ENCODE measurements at places on chromosomes 12 and 14.

DNA sequence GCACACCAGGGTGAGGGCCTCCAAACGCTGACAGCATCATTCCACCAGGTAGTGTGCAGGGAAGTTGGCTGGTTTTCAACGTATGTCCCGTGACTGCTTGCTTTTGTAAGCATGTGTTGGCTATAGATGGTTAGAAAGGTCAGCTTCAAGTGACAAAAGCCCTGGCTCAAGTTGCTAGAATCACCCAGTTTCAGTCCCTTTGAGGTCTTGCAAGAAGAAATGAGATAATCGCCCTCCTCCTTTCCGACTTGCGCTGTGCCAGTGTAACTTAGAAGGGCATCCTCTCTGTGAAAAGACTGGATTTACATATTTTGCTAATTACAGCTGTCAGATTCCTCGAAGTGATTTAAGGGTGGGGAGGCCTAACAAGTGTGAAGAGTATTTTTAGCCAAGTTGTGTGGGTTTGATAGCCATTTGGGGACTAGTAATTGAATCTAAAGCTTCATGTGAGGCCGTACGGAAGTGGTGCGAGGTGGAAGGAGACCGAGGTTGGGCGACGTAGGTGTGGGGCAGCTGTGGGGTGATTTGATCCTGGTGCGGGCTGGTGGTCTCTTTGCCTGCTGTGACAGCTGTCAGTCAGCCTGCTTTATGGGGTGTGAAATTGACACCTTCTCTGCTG lies 94.7 kb downstream of the CHST11 start:
- DNase-seq: no peak

DNA sequence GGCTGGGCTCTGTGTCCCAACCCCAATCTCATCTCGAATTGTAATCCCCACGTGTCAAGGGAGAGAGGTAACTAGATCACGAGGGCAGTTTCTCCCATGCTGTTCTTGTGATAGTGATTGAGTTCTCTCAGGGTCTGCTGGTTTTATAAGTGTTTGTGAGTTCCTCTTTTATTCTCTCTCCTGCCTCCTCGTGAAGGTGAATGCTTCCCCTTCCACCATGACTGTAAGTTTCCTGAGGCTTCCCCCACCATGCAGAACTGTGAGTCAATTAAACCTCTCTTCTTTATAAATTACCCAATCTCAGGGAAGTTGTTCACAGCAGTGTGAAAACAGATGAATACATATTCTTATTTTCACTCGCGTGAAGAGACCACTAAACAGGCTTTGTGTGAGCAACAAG lies 148.2 kb downstream of the TMEM30B start:
- no peak for DNase-seq

DNA sequence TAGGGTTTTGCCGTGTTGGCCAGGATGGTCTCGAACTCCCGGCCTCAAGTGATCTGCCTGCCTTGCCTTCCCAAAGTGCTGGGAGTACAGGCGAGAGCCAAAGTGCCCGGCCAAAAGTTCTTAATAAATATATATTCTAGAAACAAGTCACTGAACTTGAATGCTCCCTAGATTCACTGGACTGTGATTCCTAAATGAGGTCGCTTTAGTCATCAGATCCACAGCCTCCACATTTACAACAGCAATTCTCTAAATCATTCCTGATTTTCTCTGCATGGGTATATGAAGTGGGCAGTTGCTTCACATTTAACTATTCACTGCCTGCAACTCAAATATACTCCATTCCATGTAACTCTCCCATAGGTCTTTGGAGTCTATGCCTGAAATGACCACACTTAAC lies 813.0 kb downstream of the GALC start:
- no peak for DNase-seq

DNA sequence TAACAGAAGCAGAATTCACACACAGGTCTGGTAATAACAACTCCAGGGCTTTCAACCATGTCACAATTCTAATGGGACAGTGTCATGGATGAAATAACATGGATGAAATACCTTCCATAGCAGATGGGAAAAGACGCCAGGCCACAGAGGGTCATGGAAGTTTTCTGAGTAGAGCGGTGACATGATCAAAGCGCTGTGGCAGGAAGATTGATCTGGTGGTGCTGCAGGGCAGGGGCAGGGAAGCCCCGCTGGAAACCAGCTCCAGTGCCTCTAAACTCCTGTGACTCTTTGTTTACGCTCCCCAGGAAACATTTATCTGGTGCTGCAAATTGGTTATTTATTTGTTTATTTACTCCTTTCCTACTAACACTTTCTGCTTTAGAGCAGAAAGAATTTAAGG lies 108.3 kb upstream of the HMGA2 start:
- DNase-seq: no peak

DNA sequence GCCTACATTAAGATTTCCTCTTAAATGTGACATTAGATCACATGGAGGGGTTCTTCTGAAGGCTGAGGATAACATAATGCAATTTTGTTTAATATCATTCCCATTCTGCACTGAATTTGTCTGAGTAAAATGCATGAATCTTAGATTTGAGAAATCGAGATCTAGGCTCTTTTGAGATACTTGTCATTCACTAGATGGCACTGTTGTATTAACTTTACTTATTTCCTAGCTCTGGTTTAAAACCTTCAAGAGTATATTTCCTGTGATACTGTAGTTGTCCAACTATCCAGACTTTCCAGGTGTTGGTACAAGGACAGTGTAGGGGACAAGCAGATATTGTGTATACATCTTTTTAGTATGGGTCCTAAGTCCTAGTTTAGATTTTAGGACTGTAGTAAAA lies 91.7 kb upstream of the SEL1L start:
- DNase-seq: no peak

DNA sequence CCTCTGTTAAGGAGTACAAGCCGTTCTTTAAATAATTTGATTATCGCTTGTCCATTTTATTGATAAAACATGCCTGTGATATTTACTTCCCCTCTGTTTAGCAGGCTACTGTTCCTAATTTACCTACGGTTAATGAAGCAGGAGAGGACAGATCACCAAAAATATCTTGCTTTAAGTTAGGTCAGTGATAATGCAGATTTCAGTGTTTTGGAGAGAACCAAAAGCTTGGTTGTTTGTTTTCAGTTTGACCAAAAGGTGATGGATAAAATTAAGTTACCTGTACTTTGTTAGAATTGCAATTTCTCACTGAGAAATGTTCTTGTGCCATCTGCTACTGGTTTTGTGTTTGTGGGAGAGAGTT lies 958 bp downstream of the SPATS2 start:
- DNase-seq: no peak

GRCh38 chr14:100581228-100582145 lies 5.7 kb downstream of the BEGAIN start:
- no peak for DNase-seq

DNA sequence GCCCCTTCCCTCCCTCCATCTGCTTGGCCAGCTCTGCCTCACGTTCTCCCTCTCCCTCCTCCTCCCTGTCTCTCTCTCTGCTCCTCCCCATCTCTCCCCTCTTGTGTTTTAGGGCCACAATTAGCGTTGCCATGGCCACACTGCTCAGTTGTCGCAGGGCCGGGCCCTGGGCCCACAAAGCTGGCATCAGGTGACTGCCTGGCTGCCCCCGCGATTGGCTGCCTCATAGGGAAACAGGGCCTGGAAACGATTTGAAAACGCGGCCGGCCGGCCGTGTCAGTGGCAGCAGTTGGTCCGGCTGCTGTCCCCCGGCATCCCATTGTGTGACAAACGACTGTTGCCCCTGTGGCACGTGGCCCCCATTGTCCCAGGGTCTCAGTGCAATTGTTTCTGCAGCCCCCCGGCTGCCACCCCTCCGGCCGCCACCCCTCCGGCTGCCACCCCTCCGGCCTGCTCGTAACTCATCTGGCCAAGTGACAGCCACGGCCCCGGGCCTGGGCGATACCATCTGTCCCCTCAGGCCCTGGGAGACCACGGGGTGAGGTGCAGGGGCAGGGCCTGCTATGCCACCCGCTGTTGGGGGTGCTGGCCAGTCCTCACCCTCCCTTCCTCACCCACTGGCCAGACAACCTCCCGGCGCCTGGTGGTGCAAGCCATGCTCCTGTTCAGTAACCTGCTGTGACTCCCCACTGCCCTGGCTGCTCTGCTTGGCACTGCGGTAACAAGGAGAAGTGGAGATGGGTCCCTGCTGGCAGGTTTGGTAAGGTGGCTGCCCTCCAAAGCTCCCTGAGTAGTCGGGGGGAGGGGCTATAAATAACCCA lies 17.4 kb downstream of the FOXN4 start:
- no peak for DNase-seq

DNA sequence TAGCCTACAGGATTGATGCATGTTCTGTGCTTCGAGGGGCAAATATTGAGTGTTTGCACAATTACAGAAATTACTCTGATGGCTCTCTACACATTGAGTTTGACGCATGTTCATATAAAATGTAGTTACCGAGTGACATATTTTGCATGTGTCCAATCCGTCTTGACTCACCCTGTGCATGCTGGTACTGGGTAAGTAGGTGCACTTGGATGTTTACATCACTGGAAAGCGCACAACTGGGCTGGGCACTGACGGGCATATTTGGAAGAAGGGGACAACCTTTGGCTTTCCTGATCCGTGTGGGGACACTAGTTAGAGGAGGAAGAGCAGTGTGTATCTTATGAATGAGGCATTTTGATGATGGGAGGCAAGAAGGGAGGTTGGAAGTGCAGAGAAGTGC lies 4.9 kb upstream of the KRT6A start:
- DNase-seq: no peak

DNA sequence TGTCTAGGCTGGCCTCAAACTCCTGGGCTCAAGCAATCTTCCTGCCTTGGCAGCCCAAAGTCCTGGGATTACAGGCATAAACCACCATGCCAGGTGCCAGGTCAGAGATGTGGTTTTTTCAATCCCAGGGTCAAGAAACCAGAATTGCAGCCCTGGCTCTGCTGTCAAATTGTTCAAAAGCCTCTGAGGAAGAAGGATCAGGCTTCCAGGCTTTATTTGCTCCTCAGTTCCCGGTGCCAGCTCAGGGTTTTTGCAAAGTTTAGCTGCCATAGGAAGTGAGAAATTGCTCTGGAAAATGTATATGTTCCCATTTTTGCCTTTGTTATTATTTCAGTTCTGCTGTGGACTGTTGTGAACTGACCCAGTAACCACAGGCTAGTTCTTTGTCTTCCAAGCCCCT lies 28.7 kb downstream of the WNT5B start:
- DNase-seq: no peak

DNA sequence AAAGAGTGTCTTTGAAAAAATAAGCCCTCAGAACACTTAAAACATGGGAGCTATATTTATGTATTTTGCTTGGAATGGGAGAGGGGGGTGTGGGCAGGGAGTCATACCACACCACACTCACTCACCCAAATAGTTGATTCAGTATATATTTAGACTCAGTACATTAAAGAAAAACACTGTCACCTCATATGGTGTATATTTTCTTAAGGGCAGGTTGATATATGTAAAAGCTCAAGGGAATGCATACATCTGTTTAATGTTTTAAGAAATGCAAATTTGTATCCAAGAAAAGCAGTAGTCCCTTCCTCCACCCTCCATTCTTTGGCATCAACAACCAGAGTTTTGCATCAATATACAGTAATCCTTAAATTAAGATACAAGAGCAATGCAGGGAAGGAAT lies 1.4 kb downstream of the NFYB start:
- DNase-seq: no peak

GRCh38 chr14:104563742-104564615 lies 15.6 kb upstream of the C14orf180 start:
- DNase-seq: peak; percentile 77

- DNase-seq: no peak
Measured at GRCh38 chr12:122293081-122293480, 26.8 kb upstream of the VPS33A start.

- DNase-seq: no peak
Measured at GRCh38 chr14:82328442-82328841, 794.8 kb upstream of the SEL1L start.

DNA sequence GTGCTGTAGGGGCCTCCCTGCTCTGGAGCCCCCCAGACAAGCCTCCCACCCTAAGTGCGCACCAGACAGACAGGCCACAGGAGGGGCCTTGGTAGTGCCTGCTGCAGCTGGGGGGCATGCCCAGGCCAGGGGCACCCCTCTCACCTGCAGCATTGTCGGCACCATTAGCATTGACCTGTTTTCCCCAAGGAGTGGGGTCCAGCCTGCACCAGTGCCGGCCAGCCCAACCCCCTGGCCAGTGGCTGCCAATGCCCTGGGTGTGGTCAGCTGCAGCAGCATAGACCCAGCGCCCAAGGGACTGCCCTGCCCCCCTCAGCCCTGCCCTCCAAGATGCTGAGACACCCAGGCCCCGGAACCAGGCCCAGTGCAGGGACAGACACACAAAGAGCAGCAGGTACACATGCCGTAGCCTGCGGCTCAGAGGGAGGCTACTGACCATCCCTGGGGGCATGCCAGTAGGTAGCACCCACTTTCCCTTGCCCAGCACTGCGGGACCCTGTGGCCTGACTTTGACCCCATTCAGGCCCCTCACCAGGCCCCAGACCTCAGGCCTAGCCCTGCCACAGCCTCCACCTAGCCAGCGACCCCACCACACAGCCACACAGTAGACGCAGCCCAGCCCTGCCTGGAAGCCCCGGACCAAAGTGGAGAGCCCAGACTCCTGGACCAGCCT lies 1.0 kb downstream of the AHNAK2 start:
- no peak for DNase-seq

- no peak for DNase-seq
Measured at GRCh38 chr12:62484233-62484632, 17.6 kb downstream of the MON2 start.

GRCh38 chr12:1309613-1310012 lies 284.8 kb downstream of the FBXL14 start:
- DNase-seq: no peak

GRCh38 chr14:36524220-36524837 lies 4.3 kb upstream of the NKX2-1 start:
- no peak for DNase-seq

DNA sequence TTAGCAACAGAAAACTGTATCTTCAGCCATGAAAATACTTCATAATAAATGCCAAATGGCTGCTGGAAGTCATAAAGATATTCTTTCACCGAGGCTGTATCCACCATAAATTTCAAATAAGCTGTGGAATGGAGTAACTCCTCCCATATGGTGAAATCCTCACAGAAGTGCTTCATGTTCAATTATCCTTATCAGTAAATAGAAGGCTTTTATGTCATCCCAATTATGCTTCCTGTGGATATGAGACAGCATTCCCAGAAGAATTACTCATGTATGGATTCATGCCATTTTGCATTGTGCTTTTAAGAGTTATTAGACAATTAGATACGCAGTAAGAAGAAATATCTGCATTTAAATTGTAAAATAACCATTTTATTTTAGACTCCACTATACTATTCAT lies 99.0 kb downstream of the RTN1 start:
- no peak for DNase-seq

DNA sequence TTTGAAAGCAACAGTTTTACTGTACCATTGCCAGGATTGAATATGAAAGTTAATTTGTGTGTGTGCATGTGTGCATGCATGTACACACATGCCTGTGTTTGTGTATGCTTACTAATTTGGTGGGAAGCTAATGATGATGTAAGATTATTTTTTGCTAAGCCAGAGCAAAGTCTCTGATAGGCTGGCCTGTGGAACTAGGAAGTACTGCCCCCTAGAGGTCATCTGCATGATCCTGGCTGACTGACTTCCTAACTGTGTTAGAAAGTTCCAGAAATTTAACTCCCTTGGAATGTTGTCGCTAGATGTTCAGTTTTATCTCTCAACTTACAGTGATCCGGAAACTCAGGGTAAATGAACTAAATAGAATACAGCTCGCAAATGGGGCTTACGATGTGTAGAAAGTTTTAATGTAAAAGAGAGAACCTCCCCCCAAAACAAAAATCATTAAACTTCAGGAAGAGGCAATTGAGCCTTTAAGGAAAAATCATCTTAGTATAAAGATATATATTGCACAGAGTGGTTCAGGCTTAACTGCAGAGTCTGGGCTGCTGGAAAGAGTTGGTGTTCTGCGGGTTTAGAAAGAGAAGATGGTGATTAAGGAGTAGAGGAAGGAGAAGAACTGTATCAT lies 34.3 kb upstream of the SLC38A1 start:
- peak; percentile 38 for DNase-seq

GRCh38 chr12:26255893-26256645 lies 60.7 kb downstream of the SSPN start:
- DNase-seq: no peak
